Stimulated activated naive B cell treated with anti-CD40 and anti-IgM and Interleukin-4, amounts not matched to agents 10 μg/mL and 1 μg/mL and 100 μg/mL, for 72 hours (primary cell): ENCODE measurements at places on chromosomes 16 and 17.
A peak's percentile ranks its signal among the peaks of the same experiment; 100 is the strongest.

- H3K27me3 ChIP-seq = no peaks in the 10 kb centered on the region
- H3K4me1 ChIP-seq = peaks cover 83% of the 10 kb centered on the region
- H3K27ac ChIP-seq = peak overlapping the region; percentile 57
- no peak for DNase-seq
Measured at GRCh38 chr16:85306793-85307551, 194.7 kb upstream of the CIBAR2 start.

- H3K27me3 ChIP-seq = no peaks in the 10 kb centered on the region
- H3K4me3 ChIP-seq = no peak overlapping the region
- H3K36me3 ChIP-seq = peaks cover 12% of the 10 kb centered on the region
- peak overlapping the region; percentile 69 for H3K27ac ChIP-seq
- peaks cover 53% of the 10 kb centered on the region for H3K4me1 ChIP-seq
Measured at GRCh38 chr17:18033442-18034099, 5.4 kb downstream of the ATPAF2 start.

DNA sequence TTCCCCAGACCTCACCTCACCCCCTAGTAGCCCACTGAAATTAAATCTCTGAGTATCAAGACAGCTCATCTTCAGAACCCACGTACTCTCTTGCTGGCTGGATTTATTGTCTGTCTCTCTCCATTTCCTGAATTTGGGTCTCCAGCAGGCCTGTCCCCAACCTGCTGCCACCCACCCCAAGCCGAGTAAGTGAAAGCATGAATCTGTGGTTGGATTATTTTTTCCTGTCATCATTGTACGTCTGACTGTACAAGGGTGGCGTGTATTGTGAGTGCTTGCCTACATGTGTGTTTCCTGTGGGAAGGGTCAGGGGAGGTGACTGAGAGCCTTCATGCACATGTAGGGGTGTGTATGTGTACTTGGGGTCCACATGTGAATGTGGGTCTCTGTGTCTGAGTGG is 5.4 kb downstream of the TNP2 start:
- no peak overlapping the region for H3K4me3 ChIP-seq
- H3K36me3 ChIP-seq = no peaks in the 10 kb centered on the region
- peak overlapping the region; percentile 89 for H3K27ac ChIP-seq
- peak; percentile 32 for DNase-seq
- H3K27me3 ChIP-seq = no peaks in the 10 kb centered on the region

- peaks cover 17% of the 10 kb centered on the region for H3K36me3 ChIP-seq
- H3K4me1 ChIP-seq = no peaks in the 10 kb centered on the region
- H3K27me3 ChIP-seq = peaks cover 6% of the 10 kb centered on the region
- no peak overlapping the region for H3K27ac ChIP-seq
- no peak overlapping the region for H3K4me3 ChIP-seq
- no peak for DNase-seq
Measured at GRCh38 chr17:21528031-21528695, 152.0 kb downstream of the KCNJ12 start.

GRCh38 chr16:85227946-85228862 is 115.9 kb upstream of the CIBAR2 start:
- peaks cover 20% of the 10 kb centered on the region for H3K27me3 ChIP-seq
- peaks cover 3% of the 10 kb centered on the region for H3K36me3 ChIP-seq
- DNase-seq = no peak

DNA sequence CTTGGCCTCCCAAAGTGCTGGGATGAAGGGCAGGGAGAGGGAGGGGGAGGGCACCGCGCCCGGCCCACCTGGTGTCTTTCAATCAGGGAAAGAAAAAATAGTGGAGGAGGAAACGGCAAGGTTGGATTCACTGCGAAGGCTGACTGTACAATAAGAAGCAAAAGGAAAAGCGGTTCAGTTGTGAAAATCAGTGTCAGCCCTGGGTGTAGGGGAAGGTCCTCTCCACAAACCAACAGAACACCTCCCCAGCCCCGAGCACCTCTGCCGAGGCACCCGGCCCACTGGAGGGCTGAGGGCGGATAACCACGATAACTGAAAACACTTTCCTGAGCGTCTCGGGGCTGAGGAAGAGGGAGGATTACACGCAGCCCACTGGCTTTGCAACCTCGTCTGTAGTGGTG is 1.4 kb upstream of the SPG7 start:
- peak overlapping the region; percentile 69 for H3K27ac ChIP-seq
- H3K4me1 ChIP-seq = peaks cover 13% of the 10 kb centered on the region
- H3K36me3 ChIP-seq = no peaks in the 10 kb centered on the region
- no peak for DNase-seq

DNA sequence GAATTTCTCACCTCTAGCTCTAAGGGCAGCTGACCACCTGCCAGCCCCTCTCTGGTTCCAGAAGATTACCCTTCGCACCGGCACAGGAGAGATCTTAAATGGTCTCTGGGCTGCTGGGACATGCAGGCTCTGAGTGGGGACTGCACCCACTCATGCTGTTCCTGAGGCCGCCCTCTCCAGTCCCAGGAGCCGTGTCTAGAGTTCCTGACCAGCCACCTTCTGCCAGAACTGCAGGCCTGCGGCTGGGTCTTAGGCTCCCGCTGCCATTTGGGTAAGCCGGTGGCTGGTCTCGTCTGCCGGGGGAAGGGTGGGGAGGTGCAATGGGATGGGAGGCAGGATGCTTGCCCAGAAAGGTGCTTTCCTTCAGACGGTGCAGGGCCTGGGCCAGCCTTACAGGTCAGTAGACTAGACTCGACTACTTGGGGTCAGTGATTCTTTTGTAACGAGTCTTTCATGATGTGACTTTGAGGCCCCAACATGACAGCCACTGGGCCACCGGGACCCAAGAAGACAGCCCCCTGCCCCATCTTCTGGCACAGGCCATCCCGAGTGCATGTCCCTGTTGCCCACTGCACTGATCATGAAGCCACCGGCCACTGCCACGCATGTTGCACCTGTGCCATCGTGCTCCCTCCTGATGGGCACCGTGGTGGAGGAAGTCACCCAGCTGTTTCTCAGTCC is 26.4 kb downstream of the B9D1 start:
- H3K4me3 ChIP-seq = no peak overlapping the region
- H3K27ac ChIP-seq = no peak overlapping the region
- DNase-seq = no peak
- peaks cover 10% of the 10 kb centered on the region for H3K36me3 ChIP-seq
- peaks cover 3% of the 10 kb centered on the region for H3K27me3 ChIP-seq
- H3K4me1 ChIP-seq = peaks cover 16% of the 10 kb centered on the region

- H3K27me3 ChIP-seq = no peaks in the 10 kb centered on the region
- DNase-seq = no peak
- no peaks in the 10 kb centered on the region for H3K36me3 ChIP-seq
- H3K27ac ChIP-seq = peak overlapping the region; percentile 68
Measured at GRCh38 chr17:64024781-64025731, 4.6 kb upstream of the ICAM2 start.

GRCh38 chr17:79034931-79035485 is 11.0 kb downstream of the C1QTNF1 start:
- DNase-seq = no peak
- H3K4me3 ChIP-seq = no peak overlapping the region
- no peaks in the 10 kb centered on the region for H3K36me3 ChIP-seq
- no peaks in the 10 kb centered on the region for H3K4me1 ChIP-seq
- peaks cover 29% of the 10 kb centered on the region for H3K27me3 ChIP-seq

GRCh38 chr17:48909783-48910182 is 1.6 kb downstream of the UBE2Z start:
- peak overlapping the region; percentile 100 for H3K4me3 ChIP-seq
- peak overlapping the region; percentile 94 for H3K27ac ChIP-seq
- peak; percentile 6 for DNase-seq
- H3K27me3 ChIP-seq = no peaks in the 10 kb centered on the region
- H3K36me3 ChIP-seq = peaks cover 46% of the 10 kb centered on the region
- peaks cover 59% of the 10 kb centered on the region for H3K4me1 ChIP-seq

DNA sequence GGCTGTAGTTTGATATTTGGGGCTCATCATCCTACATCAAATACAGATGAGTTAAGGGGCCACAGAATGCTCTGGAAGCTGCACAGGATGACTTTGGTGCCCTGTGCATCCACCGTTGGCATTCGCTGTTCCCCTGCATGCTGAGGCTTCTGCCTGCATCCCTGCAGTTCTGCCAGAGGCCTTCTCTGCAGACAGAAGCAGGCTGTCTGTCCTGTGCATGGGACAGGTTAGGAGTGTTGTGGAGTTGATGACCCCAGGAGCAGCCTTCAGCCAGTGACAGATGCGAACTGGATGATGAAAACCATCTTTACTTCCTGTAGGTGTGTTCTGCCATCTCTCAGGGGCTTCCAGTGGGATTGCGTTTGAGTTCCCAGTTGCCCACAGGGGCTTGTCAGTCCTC is 13.6 kb upstream of the TNS4 start:
- H3K27ac ChIP-seq = no peak overlapping the region
- peak overlapping the region; percentile 5 for H3K4me3 ChIP-seq
- no peak for DNase-seq
- peaks cover 41% of the 10 kb centered on the region for H3K4me1 ChIP-seq
- H3K27me3 ChIP-seq = peaks cover 12% of the 10 kb centered on the region

DNA sequence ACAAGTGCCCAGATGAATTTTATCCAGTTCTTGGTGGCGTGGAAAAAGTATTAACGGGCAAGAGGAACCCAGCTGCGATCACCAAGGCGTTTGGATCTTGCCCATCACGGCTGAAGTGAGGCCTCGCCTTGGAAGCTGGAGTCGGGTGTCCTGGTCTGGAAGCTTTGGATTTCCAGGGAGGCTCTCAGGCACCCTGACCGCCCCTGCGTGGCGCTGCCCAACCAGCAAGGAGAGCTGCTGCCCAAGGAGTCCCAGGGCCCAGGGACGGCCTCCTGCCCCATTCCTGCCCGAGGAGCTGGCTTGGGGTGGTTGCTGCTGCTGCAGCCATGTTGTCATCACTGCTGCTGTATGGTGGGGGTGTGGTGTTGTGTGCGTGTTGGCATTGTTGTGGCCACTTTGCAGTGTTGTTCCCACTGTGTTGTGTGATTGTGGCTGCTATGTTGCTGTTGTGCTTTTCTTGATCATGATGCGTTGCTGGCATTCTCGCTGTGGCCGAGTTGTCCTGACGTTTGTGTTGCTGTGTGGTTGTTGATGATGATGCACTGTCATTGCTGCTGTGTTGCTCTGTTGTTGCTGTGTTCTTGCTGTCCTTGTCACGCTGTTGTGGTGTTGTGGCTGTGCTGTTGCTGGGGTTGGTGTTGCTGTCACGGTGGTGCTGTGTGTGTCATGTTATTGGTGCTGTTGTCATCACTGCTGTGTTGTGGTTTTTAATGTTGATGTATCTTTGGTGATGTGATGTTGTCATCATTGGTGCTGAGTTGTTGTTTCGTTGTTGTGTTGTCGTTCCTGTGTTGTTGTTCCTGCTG is 318.8 kb downstream of the C16orf95 start:
- no peaks in the 10 kb centered on the region for H3K36me3 ChIP-seq
- H3K4me1 ChIP-seq = no peaks in the 10 kb centered on the region
- H3K27me3 ChIP-seq = peaks cover 26% of the 10 kb centered on the region
- no peak overlapping the region for H3K4me3 ChIP-seq

- peaks cover 29% of the 10 kb centered on the region for H3K4me1 ChIP-seq
- peaks cover 3% of the 10 kb centered on the region for H3K36me3 ChIP-seq
- no peak for DNase-seq
- H3K27me3 ChIP-seq = no peaks in the 10 kb centered on the region
- no peak overlapping the region for H3K4me3 ChIP-seq
Measured at GRCh38 chr17:64614266-64615027, 47.7 kb downstream of the SMURF2 start.

GRCh38 chr17:52681480-52681879 is 523.0 kb upstream of the CA10 start:
- H3K27me3 ChIP-seq = no peaks in the 10 kb centered on the region
- H3K36me3 ChIP-seq = peaks cover 3% of the 10 kb centered on the region
- DNase-seq = no peak

- DNase-seq = no peak
- no peak overlapping the region for H3K27ac ChIP-seq
- H3K27me3 ChIP-seq = no peaks in the 10 kb centered on the region
- H3K4me1 ChIP-seq = peaks cover 16% of the 10 kb centered on the region
- peaks cover 25% of the 10 kb centered on the region for H3K36me3 ChIP-seq
Measured at GRCh38 chr17:17892009-17892408, 55.2 kb upstream of the SREBF1 start.

DNA sequence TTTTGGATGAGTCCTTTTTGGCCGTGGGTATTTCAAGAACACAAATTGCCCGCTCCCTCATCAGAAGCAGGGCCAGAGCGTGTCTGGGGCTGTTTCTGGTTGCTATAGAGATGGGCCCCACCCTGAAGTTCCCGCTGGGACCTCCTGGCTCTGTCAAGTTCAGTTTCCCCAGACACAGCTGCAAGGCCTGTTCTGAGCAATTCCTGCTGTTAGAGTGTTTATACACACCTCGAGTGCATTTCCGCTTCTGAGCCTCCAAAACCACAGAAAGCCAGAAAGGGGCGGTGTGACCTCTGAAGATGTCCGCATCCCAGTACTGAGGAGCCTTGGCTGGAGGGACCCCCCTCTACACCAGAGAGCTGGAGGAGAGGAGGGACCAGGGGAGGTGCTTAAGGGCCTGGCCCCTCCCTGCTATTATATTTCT is 9.3 kb upstream of the WBP2 start:
- H3K27me3 ChIP-seq = no peaks in the 10 kb centered on the region

GRCh38 chr17:40558890-40559563 is 6.2 kb downstream of the CCR7 start:
- peaks cover 76% of the 10 kb centered on the region for H3K4me1 ChIP-seq
- no peaks in the 10 kb centered on the region for H3K27me3 ChIP-seq
- H3K36me3 ChIP-seq = peaks cover 95% of the 10 kb centered on the region
- no peak for DNase-seq

DNA sequence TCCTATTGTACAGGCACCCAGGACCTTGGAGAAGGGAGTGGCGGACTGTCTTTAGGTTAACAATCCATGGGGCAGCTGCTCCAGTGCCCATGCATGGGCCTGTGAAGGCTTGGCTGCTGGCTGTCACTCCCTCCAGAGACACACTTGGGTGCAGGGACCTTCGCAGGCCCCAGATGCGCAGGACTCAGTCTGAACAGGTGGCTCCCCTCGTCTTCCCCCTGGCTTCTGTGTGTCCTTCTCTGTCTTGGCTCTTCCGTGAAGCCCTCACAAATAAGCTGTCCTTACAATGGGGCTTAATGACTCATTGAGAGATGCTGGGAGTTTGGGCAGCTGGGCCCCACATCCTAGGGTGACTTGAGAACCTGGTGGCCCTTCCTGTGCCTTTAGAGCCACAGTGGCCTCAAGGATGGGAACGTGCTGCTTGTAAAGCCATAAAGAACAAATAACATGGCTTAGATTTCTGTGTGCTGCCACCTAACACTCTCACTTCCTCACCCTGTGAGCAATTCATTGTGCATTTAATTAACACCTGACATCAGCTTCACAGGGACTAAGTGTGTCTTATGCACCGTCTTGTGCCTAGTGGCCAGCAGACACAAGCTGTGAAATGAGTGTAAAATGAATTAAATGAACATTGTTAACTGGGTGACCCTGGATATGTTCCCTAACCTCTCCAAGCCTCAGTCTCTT is 340.7 kb downstream of the SNX29 start:
- peak overlapping the region; percentile 85 for H3K27ac ChIP-seq
- no peaks in the 10 kb centered on the region for H3K27me3 ChIP-seq
- no peak for DNase-seq
- peaks cover 60% of the 10 kb centered on the region for H3K4me1 ChIP-seq
- H3K4me3 ChIP-seq = no peak overlapping the region
